ENCODE measurements at places on chromosomes 5 and 9.

DNA sequence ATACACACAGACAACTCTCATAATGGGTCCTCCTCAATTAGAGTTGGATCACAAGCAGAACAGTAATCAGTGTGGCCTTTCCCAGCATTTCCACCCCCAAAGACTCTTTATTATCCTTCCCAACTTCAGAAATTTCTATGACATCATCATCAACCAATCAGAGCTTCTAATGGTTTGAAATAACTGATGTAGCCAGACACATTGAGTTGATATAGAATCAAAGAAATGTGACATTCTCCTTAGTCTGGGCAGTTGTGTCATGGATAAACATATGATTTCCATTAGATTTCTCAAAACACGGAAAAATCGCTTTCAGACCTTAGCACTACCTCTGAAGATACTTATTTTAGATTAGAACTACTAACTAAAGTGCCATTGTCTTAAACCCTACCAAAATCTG lies 75.7 kb upstream of the NFIB start:
- DNase-seq = no peak

- DNase-seq = peak; percentile 51
Observed at GRCh38 chr9:89483592-89484474, 14.1 kb downstream of the SEMA4D start.

GRCh38 chr5:176497852-176498251 lies 39.4 kb downstream of the RNF44 start:
- DNase-seq = no peak

DNA sequence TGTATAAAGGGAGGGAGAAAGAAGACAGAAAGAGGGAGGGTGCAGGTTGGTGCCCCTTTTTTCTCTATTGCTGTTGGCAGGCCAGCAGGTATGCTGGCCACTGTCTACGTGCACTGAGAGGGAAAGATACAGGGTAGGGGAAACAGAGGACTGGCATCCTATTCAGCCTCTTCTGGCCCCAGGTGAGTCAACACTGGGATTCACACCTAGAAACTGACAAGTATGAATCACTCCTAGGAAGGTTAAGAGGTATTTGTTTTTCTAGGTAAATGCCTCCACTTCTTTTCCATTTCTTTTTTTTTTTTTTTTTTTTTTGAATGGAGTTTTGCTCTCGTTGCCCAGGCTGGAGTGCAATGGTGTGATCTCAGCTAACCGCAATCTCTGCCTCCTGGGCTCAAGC lies 2.8 kb upstream of the UBAP1 start:
- no peak for DNase-seq

GRCh38 chr9:124768334-124768733 lies 2.8 kb downstream of the NR6A1 start:
- no peak for DNase-seq

DNA sequence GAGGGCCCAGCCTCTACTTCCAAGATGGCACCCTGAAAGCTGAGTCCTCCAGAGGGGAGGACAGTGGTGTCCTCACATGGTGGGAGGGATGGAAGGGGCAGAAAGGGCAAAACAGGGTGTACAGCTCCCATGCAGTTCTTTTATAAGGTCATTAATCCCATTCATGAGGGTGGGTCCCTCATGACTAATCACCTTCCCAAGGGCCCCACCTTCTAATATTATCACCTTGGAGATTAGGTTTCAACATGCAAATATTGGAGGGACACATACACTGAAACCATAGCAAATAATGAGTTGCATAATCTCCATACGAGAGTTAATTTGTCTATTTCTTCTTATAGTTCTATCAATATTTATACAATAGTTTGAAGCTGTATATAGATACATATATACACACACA lies 5.8 kb upstream of the ZBTB43 start:
- DNase-seq = no peak

DNA sequence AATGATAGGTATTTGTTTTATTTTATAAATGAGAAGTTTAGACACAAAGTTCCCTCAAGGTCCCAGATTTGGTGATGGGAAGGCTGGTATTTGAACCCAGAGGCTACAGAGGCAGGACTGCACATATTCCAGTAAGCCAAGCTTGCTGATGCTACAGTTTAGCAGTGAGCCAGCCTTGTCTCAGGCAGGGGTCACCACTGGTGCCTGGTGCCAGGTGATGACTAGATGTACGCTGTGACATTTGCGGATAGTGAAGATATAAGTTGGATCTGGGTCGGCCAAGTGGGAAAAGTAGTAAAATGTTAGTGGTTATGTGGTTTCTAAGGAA lies 143.9 kb downstream of the AOPEP start:
- DNase-seq = no peak
